ENCODE measurements at places on chromosomes 5 and 9.

- peak; percentile 58 for DNase-seq
Observed at GRCh38 chr5:31193591-31194467, at the start of gene CDH6. TSS of gene CDH6 (plus strand) at chr5:31193686. CDS start at chr5:31267474, 73,788 bp downstream.

- DNase-seq, result no peak
Observed at GRCh38 chr9:137987244-137988030, 109.9 kb downstream of the CACNA1B start.

GRCh38 chr5:95861221-95861863 lies 38.8 kb upstream of the GLRX start:
- peak; percentile 94 for DNase-seq

DNA sequence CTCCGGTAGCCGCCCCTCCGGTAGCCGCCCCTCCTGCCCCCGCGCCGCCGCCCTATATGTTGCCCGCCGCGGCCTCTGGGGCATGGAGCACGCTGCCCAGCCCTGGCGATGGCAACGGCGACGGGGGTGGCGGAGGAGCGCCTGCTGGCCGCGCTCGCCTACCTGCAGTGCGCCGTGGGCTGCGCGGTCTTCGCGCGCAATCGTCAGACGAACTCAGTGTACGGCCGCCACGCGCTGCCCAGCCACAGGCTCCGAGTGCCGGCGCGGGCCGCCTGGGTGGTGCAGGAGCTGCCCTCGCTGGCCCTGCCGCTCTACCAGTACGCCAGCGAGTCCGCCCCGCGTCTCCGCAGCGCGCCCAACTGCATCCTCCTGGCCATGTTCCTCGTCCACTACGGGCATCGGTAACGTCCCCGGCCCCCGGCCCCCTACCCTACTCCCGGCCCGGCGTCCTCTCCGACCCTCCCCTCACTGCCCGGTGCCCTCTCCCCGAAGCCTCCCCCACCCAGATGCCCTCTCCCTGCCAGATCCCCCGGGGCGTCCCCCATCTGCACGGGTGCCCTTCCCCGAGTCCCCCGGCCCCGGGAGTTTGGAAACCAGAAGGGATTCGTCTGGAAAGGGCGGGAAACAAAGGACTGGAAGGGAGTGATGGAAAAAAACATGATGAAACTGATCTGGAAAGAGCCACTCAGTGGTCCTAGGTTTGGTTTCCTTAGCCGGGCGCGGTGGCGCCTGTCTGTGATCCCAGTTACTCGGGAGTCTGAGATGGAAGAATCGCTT lies 417 bp downstream of the SRD5A1 start:
- DNase-seq, result peak; percentile 92

- peak; percentile 66 for DNase-seq
Observed at GRCh38 chr9:130461218-130461630, 16.5 kb downstream of the ASS1 start.

GRCh38 chr5:111603446-111603827 lies 91.1 kb upstream of the STARD4 start:
- DNase-seq, result no peak

GRCh38 chr5:8522646-8523045 lies 653.7 kb downstream of the MTRR start:
- DNase-seq, result no peak

DNA sequence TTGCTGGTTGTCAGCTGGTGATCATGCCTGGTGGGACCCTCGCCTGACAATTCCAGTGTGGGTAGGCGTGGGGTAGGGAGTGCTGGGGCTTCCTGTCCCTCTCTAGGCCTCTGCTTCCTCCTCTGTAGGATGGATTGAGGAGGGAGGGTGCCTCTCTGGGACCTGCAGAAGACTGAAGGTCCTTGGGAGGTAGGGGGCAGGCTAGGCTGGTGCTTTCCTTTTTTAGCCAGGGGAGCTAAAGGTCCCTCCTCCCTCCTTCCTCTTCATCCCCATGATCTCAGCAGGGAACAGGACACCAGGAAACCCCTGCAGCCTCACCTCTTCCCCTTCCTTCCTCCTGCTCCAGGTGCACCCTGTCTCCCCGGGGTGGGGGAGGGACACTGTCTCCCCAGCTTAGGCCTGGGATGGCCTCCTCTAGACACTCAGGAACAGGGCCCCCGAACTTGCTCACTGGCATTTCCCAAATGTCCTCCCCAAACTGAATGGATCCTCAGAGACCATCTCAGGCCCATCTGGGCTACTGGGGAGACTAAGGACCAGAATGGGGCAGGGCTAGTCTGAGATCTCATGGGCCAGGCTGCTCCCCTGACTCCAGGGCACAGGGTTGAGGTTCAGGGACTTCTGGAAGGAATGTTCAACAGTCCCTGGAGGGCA lies 8.4 kb downstream of the SH2D3C start:
- peak; percentile 24 for DNase-seq

DNA sequence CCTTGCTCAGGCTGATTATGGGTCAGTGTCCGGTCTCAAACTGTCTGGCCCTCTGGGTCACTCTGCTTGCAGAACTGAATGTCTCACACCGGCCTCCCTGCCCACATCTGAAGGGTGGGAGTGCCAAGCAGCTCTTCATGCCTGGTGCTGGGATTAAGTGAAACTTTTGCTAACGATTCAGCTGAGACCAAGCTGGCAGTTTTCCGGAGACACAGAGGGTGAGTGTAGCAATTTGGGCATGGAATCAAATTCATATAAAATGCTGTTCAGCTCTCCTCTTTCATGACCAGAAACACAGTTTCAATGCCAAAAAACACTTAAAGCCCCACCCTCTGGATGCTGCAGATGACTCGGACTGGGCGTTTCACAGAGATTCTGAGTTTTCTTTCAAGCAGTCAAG lies 207.5 kb downstream of the NXNL2 start:
- no peak for DNase-seq

GRCh38 chr5:80182809-80183580 lies 72.9 kb downstream of the SERINC5 start:
- DNase-seq, result peak; percentile 4

- peak; percentile 48 for DNase-seq
Observed at GRCh38 chr5:173238312-173239232, 3.6 kb upstream of the NKX2-5 start.

DNA sequence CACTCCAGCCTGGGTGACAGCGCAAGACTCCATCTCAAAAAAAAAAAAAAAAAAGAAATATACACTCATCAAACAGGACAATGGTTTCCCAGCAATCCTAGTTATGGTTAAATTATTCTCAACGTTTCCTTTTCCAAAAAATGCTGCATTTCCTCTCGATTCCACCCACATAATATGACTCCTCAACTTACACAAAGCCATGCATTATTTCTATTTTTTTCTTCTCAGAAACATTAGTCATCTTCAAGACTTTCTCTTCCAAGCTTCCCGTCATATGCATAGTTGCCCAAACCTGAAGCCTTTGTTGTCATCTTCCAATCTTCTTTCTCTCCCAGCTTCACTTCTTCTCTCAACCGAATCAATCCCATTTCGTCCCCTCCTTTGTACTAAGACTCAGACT lies 61.4 kb upstream of the RANBP6 start:
- DNase-seq, result no peak

- DNase-seq, result no peak
Observed at GRCh38 chr5:179221877-179222220, 123.4 kb downstream of the ADAMTS2 start.

DNA sequence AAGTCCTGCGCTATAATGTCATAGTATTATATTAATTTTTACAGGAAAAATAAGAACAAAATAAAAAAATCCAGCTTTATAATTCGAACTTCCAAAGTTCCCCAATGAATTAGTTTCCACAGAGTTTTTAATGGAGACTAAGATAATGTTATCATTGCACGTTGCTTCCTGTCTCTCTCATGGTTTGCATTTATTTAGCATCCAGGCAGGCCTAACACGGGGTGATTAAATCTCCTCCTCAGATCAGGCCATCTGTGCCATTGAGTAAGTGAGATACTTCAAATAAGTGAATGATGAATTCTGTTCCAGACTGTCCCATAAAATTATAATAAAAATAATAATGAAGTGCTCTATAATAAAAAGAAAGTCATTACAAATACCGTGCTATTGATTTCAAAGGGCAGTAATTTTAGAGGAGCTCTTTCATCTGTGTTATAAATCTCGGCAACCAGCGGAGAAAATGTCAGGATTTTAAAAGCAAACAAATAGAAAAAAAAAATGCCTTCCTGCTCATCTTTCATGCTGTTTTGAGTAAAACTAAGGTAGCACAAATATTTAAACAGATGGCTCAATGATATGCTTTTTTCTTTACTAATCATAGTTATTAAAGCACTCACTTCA lies 570.6 kb upstream of the ZNF608 start:
- DNase-seq, result peak; percentile 78

DNA sequence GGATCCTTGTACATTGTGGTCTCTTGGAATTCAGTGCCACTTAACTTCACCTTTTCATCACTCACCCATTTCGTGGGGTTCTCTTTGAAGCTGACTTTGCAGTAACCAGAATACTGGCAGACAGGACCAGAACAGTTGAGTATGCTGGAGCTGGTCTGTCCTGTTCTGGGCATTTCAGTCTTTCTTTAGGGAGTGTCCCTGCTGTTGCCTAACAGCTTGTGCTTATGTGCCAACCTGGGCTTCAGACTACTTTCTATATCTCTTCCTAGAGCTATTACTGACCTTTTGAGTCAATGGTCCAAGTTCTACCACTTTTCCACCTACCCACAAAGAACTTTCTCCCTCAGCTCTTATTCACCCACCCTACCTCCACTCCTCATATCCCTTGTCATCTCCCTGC lies 10.0 kb upstream of the INSL6 start:
- no peak for DNase-seq

DNA sequence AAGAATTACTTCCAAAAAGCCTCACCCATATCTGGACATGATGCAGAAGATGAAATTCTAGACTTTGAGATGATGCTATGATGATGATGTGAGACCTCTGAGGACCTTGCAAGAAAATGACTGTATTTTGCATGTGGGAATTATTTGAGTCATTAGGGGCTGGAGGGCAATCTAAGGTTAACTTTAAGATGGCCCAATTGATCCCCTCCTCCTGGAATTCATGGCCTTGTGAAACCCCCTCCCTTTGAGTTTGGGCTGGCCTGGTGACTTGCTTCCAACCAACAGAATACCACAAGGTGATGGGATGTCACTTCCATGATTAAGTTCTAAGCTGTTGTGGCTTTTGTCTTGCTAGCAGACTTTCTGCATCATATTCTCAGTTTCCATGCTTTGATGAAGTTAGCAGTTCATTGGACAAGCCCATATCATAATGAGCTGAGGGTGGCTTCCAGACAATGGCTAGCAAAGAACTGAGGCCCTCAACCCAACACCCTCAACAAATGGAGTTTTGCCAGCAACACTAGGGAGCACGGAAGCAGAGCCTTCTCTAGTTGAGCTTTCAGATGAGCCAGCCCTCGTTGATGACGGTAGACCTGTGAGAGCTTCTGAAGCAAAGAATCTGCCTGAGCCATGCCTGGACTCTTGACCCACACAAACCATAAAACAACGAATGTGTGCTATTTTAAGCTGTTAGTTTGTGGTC lies 7.4 kb upstream of the AMACR start:
- no peak for DNase-seq

DNA sequence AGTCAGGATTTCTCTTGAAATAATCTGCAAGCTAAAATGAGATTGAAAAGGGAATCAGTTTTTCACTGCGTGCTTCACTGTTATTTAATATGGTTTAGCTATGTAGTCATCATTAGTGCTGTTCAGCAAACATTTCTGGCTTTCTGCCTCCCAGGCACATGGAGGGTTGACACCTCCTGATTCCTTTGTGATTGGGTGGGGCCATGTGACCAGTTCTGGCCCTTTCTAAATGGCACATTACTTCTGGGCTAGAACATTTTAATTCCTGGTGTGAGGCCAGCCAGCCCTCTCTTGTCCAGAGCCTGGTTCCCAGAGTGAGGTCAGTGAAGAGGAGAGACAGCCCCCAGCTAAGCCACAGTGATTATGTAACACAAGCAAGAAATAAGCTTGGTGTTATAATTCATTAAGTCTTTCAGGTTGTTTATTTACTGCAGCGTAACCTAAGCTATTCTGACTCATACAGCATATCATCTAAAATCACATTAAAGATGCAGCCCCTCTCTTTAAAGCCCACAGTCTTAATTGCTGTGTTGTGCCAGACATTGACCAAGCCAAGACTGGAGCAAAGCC lies 17.4 kb upstream of the ARSI start:
- DNase-seq, result peak; percentile 13

- no peak for DNase-seq
Observed at GRCh38 chr5:115507681-115508080, 36.9 kb downstream of the FEM1C start.

DNA sequence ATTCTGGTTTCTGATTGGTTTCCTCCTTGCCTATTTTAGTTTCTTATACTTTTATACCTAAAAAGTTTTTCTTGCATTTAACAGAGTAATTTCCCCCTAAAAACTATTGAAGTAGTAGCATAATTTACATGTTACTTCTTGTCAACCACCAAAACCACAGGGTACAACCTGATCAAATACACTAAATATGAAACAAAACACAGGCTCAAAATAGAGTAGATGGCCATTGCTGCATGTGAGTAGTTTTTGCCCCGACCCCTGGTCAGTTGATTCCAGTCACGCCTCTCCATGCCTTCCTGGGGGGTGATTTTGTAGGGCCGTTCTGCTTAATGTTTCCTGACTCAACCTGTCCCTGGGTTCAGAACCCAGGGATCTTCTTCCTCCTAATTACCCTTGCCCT lies 101.8 kb downstream of the TLE4 start:
- no peak for DNase-seq

- peak; percentile 12 for DNase-seq
Observed at GRCh38 chr9:28678097-28678496, 1104.8 kb upstream of the C9orf72 start.

DNA sequence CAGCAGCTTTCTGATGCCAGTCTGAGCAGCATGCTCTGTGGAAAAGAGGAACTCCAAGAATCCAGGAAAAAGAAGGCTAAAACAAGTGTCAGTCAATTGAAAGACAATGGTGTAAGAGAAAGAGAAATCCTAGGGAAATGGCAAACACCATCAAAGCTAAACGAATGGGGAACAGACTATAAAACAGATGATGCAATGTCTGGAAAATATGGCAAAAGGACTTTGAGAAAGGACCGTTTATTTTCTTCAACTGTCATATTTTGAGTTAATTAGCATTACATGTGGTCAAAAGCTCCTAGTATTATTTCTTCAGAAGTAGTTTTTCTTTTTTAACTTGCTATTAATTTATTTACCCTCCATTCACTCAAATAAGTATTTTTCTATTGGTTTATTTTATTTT lies 465.2 kb downstream of the LRRC70 start:
- DNase-seq, result no peak
